ENCODE measurements at places on chromosomes 2 and 18. TPM values are rescaled to one million over a fixed set of nuclear protein-coding genes. Genes with fewer than 3 reads are reported as not detected.

Gene RMC1
- 37.0 TPM for total RNA-seq

Gene RGPD4
- total RNA-seq = not detected

GRCh38 chr2:88739985-88740600 lies 48.6 kb downstream of the RPIA start:
- peak; percentile 23 for DNase-seq

DNA sequence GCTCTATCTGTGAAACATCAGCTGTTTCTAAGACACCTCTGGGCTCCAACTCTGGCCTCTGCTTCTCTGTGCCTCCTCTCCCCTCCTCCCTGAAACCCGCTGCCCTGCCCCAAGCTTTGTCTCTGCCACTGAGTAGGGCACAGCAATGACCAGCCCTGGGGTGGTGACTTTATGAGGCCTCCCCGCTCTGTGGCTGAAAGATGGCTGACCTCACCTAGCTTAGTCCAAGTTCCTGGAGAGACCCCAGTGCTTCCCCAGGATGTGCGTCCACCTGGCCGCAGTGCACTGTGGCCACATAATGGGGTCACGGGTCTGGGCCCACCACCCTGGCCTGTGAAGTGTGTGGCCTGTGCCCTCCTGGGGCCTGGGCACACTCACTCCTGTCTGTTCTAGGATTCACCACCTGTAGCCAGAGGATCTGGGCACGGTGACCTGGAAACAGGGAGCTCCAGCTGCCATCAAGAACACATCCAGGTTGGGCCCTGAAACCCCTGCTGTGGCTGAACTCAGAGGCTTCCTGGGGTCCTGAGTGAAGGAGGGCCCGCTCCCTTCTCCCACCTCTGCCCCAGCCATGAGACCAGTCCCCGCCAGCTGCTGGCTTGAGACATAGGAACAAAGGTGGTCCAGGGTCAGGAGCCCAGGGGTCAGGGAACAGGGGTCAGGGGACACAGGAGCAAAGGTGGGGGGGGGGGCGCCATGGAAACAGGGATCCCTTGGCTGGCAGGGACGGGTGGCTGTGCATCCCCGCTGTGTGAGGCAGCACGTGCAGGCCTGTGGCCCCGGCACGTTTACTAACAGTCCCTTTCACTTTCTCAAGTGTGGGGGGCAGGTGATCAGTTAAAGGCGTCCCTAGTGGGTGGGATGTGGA lies 29.3 kb upstream of the OTOS start:
- DNase-seq = no peak

- no peak for DNase-seq
Observed at GRCh38 chr2:187408926-187409325, 39.1 kb downstream of the CALCRL start.

DNA sequence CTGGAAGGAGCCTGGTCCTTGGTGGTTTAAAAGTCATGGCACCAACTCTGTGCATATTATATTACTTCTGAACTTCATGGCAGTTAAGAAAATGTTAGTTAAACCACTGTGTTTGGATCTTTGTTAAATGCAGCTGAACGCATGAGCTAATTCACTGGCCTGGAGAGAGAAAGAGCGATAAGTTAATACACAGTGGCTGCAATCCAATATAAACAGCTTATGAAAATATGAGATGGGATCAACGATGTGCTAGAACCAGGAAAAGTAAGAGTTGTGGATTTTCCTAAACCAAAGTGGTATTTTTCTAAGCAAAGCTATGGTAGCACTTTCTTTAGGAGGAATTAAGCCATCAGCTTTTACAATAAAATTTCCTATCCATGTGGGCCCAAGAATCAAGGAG lies 326.7 kb downstream of the MTX2 start:
- DNase-seq = no peak

Gene FNDC4
- 41.3 TPM for total RNA-seq

GRCh38 chr2:66869076-66869475 lies 434.2 kb downstream of the MEIS1 start:
- DNase-seq = no peak

Gene GREB1L
- 0.31 TPM for total RNA-seq

GRCh38 chr2:149180226-149180875 lies 141.9 kb downstream of the LYPD6B start:
- DNase-seq = no peak

DNA sequence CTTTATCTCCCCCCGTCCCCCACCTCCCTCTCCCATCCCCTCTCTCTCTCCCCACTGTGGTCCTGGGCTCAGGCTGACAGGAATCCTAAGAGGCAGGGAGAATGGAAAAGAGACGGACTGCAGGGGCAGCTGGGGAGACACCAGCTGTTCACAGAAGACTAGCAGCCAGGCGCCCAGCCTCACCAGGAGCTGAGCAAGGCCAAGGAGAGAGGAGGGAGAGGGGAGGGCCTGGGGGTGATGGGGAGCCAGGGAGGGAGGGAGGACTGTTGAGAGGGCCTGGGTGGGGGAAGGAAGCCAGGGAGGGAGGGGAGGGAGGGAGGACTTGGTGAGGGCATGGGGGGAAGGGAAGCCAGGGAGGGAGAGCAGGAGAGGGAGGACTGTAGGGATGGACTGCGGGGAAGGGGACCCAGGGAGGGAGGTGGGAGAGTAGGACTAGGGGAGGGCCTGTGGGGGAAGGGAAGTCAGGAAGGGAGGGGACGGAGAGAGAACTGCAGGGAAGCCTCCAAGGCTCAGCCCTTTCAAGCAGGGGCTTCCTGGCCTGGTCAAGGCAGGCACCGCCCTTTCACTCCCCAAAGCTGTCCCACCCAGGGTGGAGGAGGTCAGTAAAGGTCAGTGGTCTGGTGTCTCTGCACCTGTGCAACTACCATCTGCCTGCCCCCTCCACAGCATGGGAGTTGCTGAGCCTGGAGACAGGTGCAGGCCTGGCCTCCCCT lies 517.7 kb upstream of the MYT1L start:
- DNase-seq = no peak

- DNase-seq = no peak
Observed at GRCh38 chr2:180519276-180519675, 461.1 kb upstream of the UBE2E3 start.

GRCh38 chr2:105653302-105653701 lies 91.4 kb upstream of the NCK2 start:
- no peak for DNase-seq

Gene SPATA3
- total RNA-seq = not detected

Gene BCL11A
- 128 TPM for total RNA-seq

Gene VIL1
- total RNA-seq = not detected

- DNase-seq = no peak
Observed at GRCh38 chr18:49648326-49648725, 86.5 kb downstream of the LIPG start.

DNA sequence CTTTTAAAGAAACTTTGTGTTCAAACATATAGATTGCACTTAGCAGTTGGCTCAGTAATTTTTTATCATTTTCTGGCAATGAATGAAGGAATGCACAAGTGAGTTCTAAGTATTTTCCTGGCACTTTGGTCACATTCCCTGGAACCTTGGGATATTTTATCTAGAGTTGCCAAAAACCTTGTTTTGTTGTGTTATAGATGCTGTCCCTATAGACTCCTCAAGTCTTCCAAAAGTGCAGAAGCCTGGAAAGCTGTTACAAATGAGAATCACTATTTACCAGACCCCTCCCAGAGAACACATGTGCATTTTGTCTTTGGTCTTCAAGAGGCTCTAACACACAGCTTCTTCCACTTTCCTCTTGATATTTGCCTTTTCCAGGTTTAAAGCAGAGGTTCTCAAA lies 108.3 kb downstream of the RND3 start:
- DNase-seq = no peak

- no peak for DNase-seq
Observed at GRCh38 chr2:239820836-239821693, 204.1 kb downstream of the NDUFA10 start.

Gene CRYGC
- not detected for total RNA-seq

DNA sequence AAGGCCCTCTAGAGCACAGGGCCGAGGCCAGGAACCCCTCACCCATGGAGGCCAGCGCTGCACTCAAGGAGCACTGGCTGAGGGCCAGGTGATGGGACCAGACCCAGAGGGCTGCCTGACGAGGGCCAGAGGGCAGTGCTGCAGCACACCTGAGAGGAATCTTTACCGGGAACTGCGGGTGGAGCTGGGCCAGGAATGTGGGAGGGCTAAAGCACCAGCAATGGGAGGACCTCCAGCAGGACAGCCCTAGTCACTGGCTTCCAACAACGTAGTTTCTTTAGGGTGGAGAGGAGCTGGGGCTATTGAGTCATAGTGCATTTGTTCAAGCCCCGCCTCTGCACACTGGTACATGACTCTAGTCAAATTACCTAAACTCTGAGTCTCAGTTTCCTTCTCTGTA lies 143.4 kb downstream of the TMEM17 start:
- no peak for DNase-seq

GRCh38 chr18:35118641-35119040 lies 77.4 kb downstream of the MAPRE2 start:
- no peak for DNase-seq

DNA sequence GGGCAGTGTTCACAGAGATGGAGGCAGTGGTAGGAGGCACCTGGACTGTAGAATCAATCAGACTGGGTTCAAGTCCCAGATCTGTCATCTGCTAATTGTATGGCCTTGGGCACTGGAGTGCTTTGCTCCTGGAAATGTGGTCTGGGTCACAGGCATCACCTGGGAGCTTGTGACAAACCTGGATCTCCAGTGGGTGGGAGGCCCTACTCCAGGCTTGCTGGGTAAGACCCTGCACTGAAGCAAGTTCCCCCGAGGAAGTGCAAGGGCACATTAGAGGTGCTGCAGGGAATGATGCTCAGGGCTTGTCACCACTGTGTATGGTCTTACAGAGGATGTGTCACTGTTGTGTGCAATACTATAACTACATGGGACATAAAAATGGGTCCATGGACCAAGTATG lies 220.5 kb upstream of the ID2 start:
- no peak for DNase-seq

DNA sequence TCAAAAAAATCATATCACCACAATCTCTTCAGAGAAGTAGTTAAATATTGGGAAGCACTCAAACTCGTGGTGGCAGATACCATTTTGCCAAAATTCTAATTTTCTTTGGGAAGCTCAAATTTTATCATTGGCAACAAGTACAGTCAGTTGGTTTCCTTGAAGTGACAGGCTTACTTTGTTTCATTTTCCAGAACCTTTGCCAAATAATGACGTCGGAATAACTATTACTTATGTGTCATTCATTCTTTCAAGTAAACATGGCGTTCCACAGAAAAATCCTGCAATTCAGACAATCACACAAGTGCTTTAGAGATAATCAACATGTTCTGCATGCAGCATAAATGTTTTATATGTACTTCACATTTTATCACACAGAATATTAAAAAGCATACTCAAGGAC lies 5.4 kb downstream of the TTLL4 start:
- no peak for DNase-seq

DNA sequence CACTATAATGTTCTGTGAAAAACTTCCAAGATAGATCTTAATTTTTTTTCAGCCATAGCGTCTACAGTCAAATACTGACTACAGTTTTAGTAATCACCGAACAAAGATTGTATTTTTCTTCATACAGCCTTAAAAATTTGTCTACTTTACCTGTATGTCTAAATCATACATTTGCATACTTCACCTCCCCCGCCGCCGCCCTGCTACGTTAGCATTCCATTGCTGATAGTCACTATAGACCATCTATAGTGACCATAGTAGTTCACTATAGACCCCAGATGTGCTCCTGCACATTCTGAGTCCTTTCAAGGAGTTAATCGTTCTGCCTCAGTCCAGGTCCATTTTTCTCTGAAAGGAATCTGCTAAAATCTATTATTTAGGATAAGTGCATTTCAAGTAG lies 325.0 kb downstream of the CCDC178 start:
- no peak for DNase-seq

Gene LONRF2
- 58.3 TPM for total RNA-seq

- no peak for DNase-seq
Observed at GRCh38 chr2:75268112-75268511, 68.8 kb upstream of the TACR1 start.

Gene ANKRD29
- 1.2 TPM for total RNA-seq

GRCh38 chr2:173229086-173229485 lies 125.6 kb upstream of the CDCA7 start:
- DNase-seq = no peak

DNA sequence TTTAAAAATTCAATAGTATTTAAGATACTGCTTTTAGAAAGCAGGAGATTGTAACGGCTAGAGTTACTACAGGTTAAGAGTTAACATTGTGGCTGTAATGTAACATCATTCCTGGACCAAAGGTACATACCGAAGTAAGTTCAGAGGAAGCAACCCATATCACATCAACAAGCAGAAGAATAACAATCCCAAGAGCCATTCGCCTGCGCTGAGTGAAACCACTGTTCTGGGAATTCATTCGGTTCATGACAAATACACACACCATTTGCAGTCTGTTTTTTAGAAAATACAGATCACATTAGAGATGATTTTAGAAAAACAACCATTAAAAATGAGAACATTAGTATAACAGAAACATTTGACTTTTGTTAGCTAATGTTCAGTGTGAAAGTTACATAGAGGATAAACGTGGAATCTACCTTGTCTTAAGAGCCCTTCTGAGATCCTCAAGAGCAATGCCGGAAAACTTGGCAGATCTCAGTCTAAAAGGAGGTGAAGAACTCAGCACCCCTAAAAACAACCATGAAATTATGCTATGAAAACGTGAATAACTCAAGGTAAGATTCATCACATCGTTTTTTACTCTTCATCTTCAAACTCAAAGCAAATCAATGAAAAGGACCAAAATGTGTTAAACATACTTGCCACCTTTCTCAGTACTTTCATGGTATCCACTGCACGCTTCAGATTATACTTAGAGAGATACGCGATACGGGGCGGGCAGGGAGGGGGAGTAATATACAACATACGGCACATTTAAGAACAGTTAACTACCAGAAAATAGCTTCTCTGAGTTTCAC lies 1.2 kb downstream of the SLC35F5 start:
- no peak for DNase-seq

DNA sequence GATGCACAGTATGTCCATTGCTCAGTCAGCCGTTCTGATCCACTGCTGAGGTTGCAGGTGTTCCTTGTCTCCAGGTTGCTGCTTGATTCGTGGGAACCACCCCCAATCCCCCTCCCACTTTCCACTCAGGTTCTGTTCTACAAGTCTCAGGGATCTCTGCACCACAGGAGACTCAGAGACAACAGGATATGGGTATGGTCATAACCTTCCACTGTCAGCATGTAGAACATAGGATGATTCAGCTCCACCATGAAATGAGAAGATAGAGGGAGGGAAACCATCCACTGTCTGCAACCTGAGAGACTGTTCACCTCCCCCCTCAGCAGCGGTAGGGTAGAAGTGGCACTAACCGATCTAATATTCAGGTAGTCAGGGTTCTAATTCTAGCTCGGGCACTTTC lies 19.0 kb upstream of the KLF7 start:
- no peak for DNase-seq

GRCh38 chr2:224969095-224969494 lies 73.2 kb downstream of the DOCK10 start:
- no peak for DNase-seq

DNA sequence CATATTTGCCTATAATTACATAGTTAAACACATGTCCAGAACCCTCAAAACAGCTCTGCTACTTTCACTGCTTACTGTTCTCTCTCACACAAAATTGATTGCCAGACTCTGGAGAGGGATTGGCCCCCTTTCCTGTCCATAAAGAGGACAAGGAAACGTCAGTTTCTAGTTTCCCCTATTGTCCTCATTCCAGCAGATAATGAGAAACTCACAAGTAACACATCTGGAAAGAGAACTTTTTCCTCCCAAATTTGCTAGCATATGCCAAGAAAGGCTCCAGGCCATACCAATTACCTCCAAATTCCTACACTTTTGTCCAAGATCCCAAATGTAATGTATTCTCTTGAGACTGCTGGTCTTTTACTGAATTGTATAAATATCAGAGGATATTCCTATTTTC lies 200.5 kb downstream of the EXOC6B start:
- DNase-seq = no peak

GRCh38 chr2:3009005-3009404 lies 368.6 kb downstream of the EIPR1 start:
- no peak for DNase-seq

- no peak for DNase-seq
Observed at GRCh38 chr18:60892855-60893254, 440.4 kb upstream of the CDH20 start.

All from occipital lobe (tissue), 3 donors.